ENCODE measurements at places on chromosomes 4 and X. TPM values are rescaled to one million over a fixed set of nuclear protein-coding genes. Genes with fewer than 3 reads are reported as not detected.

- no peak for DNase-seq
Observed at GRCh38 chrX:40938423-40938822, 146.8 kb upstream of the USP9X start.

DNA sequence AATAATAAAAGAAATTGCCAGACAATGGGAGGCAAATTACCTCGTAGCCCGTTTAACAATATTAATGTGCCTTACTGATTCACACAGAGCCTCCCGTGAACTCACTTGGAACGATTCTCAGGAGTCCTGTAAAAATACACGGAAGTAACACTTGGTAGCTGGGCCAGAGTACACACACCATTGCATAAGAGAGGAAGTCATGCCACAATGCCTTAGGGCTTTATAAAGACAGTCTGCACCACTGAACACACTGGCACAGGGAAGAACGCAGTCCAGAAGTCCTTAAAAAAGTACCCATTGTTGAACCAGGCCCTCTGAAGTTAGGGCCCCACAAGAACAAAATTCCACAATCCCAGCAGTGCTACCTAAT lies 15.1 kb downstream of the SLC2A9 start:
- DNase-seq: no peak

- DNase-seq: no peak
Observed at GRCh38 chrX:20594985-20595384, 328.3 kb upstream of the RPS6KA3 start.

DGKK gene
- not detected for total RNA-seq

RIPPLY1 gene
- total RNA-seq: not detected

RBMX2 gene
- 18.8 TPM for total RNA-seq
